NCI-H187 (cell line): ENCODE measurements at places on chromosomes 2 and 18.

- no peak for DNase-seq
Observed at GRCh38 chr2:240935103-240935876, 29.2 kb downstream of the CROCC2 start.

DNA sequence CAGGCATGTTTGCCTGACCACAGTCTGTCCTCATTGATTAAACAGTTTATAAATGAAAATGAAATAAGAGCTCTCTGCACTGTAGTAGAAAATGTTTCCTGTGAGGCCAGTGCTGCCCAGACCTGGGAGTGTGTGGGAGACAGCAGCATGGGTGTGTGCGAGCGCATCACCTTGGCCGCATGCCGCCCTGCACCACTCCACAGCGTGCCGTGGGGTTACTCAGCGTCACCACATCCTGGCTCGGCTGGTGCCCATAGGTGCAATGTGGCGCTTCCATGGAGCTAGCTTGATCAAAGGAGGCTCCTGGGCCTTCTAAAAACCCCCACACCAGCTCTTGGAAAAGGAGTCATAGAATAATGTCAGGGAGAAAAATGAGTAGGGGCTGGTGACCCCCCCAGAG lies 76.0 kb upstream of the EPC2 start:
- no peak for DNase-seq

DNA sequence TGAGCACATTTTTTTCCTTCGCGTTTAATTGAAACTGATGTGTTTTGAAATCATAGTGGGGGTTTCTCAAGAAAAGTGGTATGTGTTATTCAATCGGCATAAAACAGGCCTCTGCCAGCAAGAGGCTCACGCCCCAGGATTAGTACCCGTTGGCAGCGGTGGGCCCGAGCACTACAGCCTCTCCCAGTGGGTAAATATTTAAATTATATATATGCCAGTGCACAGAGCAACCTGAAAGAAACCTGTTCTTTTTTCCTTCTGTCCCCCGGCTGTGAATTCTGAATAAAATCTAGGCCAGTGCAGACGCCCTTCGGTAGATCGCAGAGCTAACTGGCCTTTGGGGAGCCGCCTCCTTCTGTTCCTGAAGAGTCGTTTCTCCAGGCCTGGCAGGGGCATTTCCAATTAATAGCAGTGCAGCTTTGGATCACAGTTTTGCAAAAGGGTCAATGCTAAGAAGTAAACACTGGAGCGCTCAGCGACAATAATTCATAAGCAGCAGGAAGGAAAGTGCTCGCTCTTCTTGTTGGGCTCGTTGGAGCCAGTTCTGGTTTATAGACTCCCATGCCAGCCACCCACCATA lies 202.8 kb upstream of the SALL3 start:
- no peak for DNase-seq

GRCh38 chr2:220162320-220162719 lies 534.9 kb downstream of the SLC4A3 start:
- DNase-seq: no peak

GRCh38 chr2:120794716-120795115 lies 59.0 kb downstream of the GLI2 start:
- no peak for DNase-seq

DNA sequence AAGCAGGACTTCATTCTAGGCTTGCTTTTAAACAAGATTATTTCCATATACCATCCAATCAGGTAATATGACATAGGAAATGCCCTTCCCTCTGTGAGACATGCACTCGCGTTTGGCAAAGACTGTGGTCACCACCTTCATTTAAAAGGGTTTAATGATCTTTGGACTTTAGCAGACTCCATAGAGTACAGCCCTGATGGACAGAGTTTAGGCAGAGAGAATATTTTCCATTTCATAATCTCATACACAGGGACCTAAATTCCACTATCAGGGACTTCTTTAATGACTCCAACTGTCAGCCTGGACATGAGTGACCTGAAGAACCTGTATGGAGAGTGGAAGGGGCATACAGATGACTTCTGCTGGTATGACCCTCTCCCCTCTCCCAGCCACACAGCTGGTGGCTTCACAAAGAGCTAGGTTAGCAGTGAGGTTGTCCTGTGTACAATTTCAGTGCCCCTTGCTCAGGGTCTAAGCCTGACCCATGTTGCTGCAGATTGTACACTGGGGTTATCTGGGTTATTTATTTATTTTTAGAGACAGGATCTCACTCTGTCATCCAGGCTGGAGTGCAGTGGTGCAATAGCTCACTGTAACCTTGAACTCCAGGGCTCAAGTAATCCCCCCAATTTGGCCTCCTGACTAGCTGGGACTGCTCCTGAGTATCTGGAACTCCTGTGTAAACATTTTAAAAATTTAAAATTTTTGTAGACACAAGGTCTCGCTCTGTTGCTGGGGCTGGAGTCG lies 59.2 kb downstream of the PTPRM start:
- no peak for DNase-seq

- no peak for DNase-seq
Observed at GRCh38 chr2:133574620-133575019, 6.4 kb upstream of the NCKAP5 start.

- DNase-seq: no peak
Observed at GRCh38 chr2:136131961-136132824, 14.2 kb upstream of the CXCR4 start.

GRCh38 chr18:47342566-47342965 lies 91.1 kb upstream of the SKOR2 start:
- no peak for DNase-seq

DNA sequence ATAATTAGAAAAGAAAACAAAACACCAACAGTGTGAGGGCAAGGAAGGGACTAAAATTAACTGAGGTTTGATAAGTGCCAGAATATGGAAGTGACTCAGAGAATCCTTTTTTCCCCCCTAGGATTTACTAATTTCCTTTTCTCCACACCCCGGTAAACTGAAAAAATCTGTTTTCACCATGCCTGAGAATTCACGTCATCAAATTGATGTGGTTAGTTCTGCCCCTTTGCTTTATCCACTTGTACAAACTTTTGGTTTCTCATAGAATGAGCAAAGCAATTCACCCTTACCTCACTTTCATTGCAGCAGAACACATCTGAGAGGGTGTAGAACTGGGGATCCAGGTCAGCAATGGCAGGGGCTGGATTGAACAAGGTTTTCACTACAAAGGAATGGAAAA lies 57.8 kb downstream of the RBKS start:
- no peak for DNase-seq

DNA sequence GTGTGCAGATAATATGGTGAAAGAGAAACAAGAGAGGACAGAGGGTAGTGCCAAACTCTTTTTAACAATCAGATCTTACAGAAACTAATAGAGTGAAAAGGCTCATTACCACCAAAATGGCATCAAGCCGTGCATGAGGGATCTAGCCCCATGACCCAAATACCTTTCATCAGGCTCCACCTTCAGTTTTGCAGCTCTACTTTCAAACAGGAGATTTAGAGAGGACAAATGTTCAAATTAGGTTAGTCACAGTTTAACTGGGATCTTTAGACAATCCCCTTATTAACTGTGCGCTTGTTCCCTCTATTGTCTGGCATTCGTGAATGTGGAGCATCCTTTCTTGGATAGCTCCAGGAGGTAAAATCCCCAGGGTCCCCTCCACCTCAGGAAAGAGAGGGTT lies 1209.3 kb upstream of the CHAC2 start:
- no peak for DNase-seq

DNA sequence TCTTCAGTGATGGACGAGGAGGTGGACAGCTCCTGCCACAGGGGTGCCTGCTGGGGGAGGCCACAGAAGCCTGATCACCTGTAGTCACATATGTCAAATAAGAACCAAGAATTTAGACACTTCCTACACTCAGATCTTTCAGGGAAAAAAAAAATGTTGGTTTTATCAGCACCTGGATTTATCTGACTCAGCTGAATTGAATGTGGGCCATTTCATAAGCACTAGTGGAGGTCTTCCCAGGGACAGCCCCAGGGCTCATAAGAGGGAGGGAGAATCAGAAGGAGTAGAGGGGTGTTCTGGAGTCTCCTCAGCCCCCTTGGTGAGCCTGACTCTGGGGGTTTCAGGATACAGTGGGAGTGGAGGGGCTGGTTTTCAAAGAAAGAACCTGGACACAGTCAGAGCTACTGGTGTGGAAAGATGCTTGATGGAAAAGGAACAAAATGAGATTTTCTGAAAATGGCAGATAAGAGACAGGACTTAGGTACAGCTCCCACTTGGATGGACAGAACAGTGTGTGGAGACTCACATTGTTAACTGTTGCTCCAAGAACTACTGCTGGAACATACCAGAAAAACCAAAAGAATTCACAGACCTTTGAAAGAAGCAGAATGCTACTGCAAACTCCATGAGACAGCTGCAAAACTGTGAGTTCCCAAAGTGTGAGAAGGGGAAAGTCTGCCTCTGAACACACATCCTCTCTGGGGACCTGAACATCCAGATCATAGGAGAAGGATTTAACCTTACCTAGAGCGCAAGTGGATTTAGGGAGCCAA lies 45.4 kb downstream of the LCT start:
- no peak for DNase-seq

DNA sequence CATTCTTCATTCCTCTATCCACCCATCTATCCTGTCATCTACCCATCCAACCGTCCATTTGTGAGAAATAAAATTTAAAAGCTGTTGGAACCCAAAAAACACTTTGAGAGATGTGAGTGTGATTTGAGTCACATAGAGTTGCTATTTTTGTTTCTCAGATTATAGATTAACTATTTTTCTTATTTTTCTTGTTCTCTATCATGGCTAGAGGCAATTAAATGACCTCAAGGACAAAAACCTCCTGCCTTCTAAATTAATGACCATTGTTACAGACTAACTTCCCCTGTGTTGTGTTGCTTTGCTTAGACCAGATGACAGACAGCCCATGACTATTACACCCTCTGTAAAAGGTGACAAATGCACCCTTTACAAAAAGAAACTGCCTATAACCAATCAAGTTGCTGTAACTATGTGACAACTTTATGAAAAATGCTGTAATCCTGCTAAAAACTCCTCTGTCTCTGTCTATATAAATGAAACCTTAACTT lies 207.9 kb upstream of the CXCR4 start:
- no peak for DNase-seq

DNA sequence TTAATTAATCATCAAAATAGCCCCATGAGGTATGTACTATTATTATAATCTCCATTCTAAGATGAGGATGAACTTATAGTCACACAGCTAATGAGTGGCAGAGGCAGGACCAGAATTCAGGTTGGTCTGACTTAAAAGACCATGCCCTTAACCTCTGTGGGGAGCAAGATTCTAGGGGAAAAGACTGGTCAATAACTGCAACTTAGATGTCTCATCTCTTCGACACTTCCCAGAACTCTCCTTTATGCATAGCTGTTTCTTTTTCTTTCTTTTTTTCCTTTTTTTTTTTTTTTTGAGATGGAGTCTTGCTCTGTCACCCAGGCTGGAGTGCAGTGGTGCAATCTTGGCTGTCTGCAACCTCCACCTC lies 66.3 kb upstream of the RTN4 start:
- DNase-seq: no peak

GRCh38 chr18:31399306-31400032 lies 22.9 kb downstream of the DSG4 start:
- DNase-seq: no peak

DNA sequence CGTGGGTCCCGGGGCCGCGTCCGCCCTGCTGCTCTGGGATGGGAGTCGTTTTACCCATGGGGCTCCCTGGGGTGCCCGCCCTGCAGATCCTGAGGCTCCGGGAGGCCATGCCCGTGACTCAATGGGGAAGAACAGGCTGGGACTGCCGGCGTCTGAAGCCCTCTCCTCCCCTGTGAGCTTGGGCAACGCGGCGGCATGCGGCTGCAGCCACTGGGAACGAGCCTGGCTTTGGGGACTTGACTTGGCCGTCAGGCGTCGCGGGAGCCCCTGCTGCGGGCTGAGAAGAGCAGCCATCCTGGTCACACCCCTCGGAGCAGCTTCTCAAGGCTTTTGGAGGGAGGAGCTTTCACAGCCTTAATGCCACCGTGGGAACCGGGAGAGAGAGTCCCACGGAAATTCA lies 126.9 kb upstream of the CTDP1 start:
- DNase-seq: no peak

- DNase-seq: no peak
Observed at GRCh38 chr18:61591253-61591652, 258.0 kb downstream of the CDH20 start.
